ENCODE measurements at places on chromosomes 2 and 18.

GRCh38 chr2:189602233-189602632 is 21.6 kb upstream of the SLC40A1 start:
- no peak for ATAC-seq

GRCh38 chr2:237692601-237693290 is 65.4 kb downstream of the LRRFIP1 start:
- ATAC-seq = no peak

DNA sequence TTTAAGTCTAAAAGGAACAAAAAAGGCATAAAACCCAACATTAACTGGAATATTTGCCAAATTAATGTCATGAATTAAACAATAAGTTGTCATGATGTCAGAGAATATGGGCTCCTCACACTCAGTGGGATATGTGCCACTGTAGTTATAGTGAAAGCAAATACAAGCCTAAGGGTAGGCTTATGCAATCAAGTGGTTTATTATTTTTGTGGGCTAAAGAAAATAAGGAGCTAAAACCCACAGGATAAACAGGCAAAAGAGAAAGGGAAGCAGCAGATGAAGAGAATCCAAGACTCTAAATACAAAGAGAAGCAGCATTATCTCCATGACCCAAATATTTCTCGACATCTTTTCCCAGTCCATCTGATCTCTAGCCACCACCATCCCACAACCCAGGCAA is 17.5 kb downstream of the YWHAQ start:
- ATAC-seq = no peak

DNA sequence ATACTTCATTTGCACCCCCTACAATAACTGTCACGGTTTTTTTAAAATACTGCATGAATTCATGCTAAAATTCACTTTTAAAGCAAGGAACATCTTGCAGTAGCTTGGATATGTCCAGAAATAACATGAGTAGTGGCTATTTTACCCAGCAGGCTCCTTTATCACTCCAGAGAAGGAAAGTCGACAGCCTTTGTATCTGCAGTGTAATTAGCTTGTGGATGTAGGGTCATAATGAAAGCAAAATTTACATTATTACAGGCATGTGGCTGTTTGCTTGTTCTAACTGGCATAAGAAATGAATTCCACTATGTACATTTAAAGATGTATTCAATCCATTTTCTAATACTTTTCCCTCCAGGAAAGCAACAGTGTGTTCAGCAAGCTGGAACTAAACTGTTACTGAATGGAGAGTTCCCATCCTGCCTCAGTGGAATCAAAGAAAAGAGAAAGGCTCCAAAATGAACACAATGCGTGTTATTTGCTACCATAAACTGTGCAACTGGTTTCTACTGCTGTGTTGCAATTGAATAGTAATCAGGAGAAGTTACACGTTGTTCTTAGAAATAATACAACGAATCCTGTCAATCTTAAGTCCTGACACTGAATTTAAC is 321.2 kb upstream of the VRK2 start:
- no peak for ATAC-seq

GRCh38 chr2:177147093-177147694 is 65.4 kb upstream of the HNRNPA3 start:
- peak; percentile 53 for ATAC-seq

DNA sequence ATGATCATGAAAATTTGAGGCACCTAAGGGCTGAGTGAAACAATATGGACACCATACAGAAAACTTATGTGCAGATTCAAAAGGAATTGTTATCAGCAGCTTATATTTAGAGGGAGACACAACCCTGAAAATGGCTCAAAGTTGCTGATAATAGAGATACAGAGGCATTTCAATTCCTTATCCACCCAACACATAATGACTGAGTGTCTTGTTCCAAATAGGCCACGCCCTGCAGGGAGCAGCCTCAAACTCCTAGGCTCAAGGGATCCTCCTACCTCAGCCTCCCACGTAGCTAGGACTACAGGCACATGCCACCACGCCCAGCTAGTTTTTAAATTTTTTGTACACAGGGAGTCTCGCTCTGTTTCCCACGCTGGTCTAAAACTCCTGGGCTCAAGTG is 79.0 kb downstream of the LBH start:
- ATAC-seq = no peak

DNA sequence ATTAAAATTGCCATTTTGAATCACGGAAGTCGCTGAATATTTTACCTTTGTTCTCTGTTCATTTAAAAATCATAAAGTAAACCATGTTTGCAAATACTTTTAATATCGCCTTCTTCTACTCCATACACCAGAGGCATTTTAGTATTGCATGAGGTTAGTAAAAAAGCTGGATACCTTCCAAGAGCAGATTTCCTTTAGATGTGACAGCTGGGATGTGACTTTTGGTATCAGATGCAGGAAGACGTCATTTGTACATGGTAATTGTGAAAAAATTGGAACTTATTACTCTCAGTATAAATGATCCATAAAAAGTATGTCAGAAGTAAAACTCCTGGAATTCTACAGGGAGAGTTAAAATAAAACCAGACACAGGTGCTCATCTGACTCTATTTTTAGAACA is 89.5 kb downstream of the SLC4A10 start:
- ATAC-seq = no peak

DNA sequence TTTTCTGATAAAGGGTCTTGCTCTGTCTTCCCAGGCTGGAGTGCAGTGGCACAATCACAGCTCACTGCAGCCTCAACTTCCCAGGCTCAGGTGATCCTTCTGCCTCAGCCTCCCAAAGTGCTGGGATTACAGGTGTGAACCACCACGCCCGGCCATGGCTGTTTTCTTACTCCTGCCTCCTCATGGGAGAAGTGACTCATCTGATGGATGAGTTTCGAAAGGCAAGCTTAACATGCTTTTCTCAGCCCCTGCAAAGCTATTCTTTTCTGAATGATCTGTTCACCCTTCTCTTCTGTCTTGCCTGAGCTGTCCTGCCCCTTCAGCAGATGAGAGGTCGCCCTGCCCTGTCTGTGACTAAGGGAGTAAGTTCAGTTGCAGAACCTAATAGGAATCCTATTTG is 929 bp upstream of the CREG2 start:
- no peak for ATAC-seq

GRCh38 chr2:9311488-9311887 is 104.9 kb downstream of the ASAP2 start:
- no peak for ATAC-seq

DNA sequence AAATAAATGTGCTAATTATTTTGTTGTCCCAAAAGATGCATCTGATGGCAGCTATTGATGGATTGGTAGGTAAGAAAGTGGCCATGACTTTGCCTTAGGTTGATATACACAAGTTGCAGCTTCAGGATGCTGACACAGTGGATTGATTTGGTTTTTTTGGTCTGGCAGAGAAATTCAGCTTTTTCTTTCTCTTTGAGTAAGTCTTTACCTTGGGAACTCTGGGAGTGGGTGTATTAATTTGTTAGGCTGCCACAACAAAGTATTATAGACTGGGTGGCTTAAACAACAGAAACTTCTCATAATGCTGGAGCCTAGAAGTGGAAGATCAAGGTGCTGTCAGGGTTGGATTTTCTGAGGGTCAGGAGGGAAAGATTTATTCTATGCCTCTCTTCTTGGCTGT is 19.8 kb upstream of the ICOS start:
- peak; percentile 43 for ATAC-seq

DNA sequence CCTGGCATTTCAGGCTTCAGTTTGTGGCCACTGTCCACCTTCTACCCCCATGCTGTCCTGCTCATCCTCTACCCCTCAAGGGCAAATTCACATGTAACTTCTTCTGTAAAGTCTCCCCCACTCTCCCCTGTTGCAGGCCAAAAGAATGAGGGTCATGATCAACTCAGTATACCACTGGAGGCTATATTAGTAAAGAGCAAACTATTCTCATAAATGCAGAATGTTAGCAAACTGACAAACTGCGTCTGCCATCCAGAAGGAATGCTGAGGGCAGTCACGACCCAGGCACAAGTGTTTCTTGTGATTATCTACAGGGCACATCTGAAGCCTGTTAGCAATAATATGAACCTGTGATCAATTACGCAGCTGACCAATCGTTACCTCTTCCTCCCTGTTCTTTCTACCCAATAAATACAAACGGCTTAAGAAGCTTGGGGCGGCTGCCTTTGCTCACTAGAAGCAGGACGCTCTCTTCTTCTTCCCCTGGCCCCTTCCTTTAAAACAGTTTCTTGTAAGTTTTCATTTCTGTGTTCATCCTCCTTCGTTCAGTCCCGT is 58.3 kb downstream of the SEPTIN10 start:
- no peak for ATAC-seq

- ATAC-seq = no peak
Measured at GRCh38 chr2:1553671-1554295, 140.5 kb downstream of the TPO start.

DNA sequence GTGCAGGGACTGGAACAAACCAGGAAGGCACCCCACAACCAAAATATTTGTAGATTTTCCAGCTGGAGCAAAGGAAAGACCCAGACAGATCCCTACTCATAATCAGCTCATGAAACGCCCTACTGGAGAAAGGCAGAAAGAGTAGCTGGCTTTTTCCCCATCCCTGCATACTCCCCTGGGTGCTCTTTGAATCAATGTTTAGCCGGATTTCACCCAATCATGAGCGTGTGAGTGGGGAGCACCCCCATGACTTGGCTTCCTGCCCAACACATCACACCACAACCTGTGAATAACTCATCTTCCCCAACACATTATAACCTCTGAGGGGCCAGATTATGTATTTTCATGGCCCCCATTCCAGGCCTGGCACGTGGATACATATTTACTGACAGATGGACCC is 35.1 kb upstream of the SLC14A1 start:
- ATAC-seq = peak; percentile 67

DNA sequence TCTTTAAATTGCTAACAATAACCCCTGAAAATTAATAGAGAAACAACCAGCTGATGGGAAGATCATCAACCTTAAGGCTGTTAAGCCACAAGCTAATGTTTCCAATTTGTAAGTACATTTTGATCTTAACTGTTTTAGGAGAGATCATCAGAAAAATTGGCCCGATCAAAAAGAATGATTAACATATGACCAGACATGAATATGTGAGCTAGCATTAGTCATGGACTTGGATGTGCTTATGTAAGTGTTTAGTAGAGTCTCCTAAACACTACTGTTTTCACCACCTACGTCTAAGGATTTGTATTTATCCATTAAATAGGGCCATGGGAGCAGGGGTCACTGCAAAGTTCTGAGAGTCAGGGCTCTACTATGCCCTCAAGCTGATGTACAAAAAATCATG is 4.3 kb downstream of the LMAN1 start:
- no peak for ATAC-seq

DNA sequence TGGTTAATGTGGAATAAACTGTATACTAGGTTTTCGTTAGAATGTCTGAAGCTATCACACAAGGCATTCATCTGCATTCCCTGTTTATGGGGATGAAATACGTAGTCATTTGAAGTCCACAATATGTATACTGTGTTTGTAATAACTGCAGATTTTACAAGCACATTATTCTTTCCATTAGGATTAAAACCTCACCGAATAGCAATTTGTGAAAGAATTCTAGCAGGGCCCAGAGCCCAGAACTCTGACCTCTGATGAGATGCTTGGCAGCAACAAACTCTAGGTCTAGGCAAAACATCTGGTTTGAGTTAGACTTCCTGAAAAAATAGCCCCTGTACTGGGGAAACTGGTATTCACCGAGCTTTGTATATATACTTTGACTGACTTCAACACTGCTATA is 158.2 kb downstream of the SRBD1 start:
- no peak for ATAC-seq

- no peak for ATAC-seq
Measured at GRCh38 chr2:60837123-60837522, 44.3 kb upstream of the REL start.

DNA sequence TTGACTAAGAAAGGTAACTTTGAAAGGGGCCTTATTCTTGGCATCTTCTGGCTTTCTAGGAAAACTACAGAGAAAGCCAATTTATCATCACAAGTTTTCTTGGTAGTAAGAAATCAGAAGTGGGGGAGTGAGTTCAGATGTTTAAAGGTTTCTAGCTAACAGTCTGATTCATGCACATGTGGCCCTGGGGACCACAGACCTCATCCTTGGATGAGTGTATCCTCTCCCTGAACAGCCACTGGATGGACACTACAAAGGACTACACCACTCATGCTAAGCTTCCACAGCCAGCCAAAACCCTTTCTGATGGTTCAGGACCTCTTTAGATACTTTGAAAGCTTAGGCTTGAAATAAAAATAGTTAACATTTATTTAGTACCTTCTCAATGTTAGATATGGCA is 218.3 kb upstream of the STK17B start:
- ATAC-seq = peak; percentile 45

GRCh38 chr2:77105008-77105407 is 417.2 kb downstream of the LRRTM4 start:
- ATAC-seq = no peak

DNA sequence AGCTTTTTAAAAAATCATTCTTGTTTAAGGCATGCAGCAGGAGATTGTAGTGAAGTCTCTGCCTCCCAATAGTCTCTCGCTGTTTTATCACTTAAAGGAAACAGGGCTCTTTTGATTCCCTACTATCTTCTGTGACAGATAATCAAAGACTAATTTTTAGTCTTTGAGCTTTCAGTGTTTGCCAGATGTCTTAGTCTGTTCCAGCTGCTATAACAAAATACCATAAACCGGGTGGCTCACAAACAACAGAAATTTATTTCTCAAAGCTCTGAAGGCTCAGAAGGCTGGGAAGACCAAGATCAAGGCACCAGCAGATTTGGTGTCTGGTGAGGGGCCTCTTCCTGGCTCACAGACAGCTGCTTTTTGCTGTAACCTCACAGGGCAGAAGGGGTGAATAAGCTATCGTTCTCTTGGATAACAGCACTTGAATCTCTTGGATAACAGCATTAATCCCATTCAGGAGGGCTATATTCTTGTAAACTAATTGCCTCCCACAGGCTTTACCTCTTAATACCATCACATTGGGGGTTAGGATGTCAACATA is 37.8 kb upstream of the STAT4 start:
- no peak for ATAC-seq

DNA sequence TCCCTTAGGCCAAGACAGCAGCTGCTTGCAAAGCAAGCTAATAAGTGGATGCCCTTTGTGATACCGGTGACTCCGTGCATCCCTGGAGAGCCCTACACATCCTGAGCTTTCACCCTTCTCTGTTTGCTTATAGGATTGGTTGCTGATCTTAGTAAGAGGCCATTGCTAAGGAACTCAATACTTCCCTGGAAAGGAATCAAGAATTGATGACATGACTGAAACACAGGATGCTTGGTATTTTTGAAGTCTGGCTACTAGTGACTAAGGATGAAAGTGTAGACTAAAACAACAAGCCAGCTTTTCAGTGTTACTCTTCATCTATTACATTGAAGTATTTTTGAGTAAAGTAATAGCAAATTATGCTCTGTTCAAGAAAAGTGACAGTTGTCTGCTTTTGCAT is 123.0 kb upstream of the SERPINE2 start:
- ATAC-seq = no peak

DNA sequence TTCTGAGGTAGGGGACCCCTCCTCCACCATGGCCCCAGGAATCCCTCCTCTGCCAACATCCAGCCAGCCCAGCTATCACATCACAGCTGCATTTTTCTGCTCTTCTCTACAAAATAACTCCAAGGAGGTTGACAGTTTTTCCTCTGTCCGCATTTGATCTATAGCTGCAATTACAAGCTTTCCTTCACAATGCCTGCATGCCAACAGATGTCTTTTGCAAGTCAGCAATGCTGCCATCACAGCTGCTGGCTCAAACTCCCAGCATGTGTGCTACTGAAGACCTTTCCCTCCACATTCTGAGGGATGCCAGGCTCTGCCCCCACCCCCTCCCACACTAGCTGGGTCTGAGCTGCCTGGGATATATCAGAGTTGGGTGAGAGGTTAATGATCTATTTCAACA is 51.7 kb downstream of the MCFD2 start:
- no peak for ATAC-seq

GRCh38 chr2:70115646-70116442 is 28.6 kb downstream of the PCBP1 start:
- peak; percentile 67 for ATAC-seq
